ENCODE measurements at places on chromosomes 7 and 10.

DNA sequence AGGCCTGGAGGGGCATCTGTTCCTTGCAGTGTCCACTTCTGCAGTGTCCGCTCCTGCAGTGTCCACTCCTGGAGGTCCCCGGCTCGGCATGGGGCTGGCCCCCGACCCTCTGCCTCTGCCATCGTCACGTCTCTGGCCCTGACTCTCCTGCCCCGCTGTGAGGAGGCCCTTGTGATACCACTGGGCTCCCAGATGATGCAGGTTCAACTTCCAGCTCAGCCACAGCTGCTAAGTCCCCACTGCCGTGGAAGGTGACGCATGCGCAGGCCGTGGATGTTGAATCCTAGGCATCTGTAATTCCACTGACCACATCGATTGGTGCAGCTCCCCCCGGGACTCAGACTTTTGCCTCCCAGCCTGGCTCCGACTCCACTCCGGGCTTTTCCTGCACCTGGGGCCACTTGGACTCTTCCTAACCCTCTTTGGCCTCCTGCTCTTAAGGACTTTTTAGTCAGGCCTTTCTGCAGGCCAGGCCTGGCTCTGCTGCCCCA lies 95.1 kb downstream of the GLRX3 start:
- DNase-seq: no peak

- DNase-seq: no peak
These were observed 46.7 kb downstream of the NKX6-2 start for GRCh38 chr10:132739225-132739613.

- no peak for DNase-seq
These were observed 61.6 kb downstream of the LSM5 start for GRCh38 chr7:32428546-32428945.

GRCh38 chr7:100719523-100720278 lies 567 bp upstream of the EPO start:
- DNase-seq: no peak

- no peak for DNase-seq
These were observed 5.4 kb upstream of the HERPUD2 start for GRCh38 chr7:35700333-35700732.

DNA sequence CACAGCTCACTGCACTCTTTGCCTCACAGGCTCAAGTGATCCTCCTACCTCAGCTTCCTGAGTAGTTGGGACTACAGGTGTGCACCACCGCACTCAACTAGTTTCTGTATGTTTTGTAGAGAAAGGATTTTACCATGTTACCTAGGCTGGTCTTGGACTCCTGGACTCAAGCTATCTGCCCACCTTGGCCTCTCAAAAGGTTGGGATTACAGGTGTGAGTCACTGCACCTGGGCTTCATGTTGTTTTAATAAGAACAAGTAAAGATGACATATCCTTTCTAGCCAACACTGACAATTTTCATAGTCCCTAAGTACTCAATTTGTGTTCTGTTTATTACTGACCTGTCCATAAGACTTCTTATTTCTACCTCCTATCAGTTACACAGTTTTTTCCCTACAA lies 16.8 kb downstream of the SEMA3C start:
- no peak for DNase-seq

DNA sequence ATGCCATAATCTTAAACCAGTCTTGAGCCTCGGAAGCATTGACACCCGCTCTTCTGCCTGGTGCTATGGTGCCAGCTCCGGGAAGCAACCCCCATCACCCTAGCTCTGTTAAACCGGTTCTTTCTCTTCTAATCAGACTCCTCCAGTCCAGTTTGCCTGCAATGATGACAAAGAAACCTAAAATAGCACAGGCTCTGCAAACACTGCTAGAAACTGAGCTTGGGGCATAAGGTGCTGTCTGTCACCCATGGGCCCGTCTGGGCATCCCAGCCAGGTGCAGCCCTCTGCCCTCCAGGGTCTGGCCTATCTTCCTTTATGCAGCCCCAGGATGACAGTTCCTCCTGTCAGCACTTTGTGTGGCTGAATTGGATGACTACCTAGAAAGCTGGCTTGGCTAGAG lies 14.2 kb upstream of the CAMK2G start:
- no peak for DNase-seq

GRCh38 chr7:45007106-45007505 lies 7.1 kb downstream of the CCM2 start:
- no peak for DNase-seq
